ENCODE measurements at places on chromosomes 16 and 17. TPM values are rescaled to one million over a fixed set of nuclear protein-coding genes. Genes with fewer than 3 reads are reported as not detected.

FOXF1 gene
- not detected for total RNA-seq

ITGAX gene
- 0.78 TPM for total RNA-seq

PPP1R1B gene
- total RNA-seq = not detected

CACNG5 gene
- not detected for total RNA-seq

RNF222 gene
- total RNA-seq = not detected

NPIPB8 gene
- not detected for total RNA-seq

- no peak overlapping the region for H3K4me3 ChIP-seq
- H3K27ac ChIP-seq = no peak overlapping the region
- H3K36me3 ChIP-seq = no peaks in the 10 kb centered on the region
- DNase-seq = no peak
- peaks cover 14% of the 10 kb centered on the region for H3K4me1 ChIP-seq
Measured at GRCh38 chr17:82314012-82314726, 3.2 kb downstream of the CD7 start.

- no peaks in the 10 kb centered on the region for H3K27me3 ChIP-seq
- H3K4me3 ChIP-seq = no peak overlapping the region
- H3K27ac ChIP-seq = peak overlapping the region; percentile 42
- no peak for DNase-seq
- no peaks in the 10 kb centered on the region for H3K36me3 ChIP-seq
- H3K4me1 ChIP-seq = no peaks in the 10 kb centered on the region
Measured at GRCh38 chr16:72876981-72877373, 171.0 kb downstream of the ZFHX3 start.

DNA sequence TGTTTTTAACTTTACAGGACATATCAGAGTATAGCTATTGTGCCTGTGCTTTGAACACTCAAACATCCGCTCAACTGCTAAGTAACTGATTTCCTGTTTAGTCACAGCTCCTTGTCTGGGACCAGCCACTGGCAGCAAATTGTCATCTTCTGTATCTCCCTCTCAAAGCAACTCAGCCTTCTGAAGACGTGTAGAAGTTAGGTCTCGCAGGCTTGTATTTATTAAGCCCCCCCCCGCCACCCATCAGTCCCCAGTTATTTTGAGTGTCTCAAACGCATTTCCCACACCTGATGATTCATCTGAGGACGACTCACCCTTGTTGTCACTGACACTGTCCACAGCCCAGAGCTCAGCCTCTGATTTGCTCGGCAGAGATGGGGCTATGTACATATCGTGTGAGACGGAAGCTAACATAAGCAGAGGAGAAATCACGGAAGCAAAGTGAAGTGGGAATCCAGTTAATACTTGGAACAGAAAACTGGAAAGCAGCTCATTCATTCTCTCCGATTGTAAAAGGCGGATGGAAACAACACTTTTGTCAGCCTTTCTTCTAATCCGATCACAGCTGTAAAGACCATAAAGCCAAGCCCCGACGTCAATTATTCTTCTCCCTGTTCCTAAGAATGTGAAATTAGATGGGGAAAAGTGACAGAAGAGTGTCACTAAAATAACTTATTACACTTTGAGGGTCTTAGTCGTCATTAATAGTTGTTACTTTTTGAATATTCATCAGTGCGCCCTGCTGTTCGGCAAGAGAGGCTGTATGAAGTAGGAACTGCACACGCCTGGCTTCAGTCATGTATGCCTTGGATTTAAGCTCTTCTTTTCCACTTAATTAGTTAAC is 64.2 kb downstream of the PITPNC1 start:
- H3K4me3 ChIP-seq = peak overlapping the region; percentile 35
- peak overlapping the region; percentile 87 for H3K27ac ChIP-seq
- no peak for DNase-seq
- H3K27me3 ChIP-seq = no peaks in the 10 kb centered on the region

- H3K36me3 ChIP-seq = no peaks in the 10 kb centered on the region
- no peak overlapping the region for H3K27ac ChIP-seq
- no peaks in the 10 kb centered on the region for H3K4me1 ChIP-seq
- H3K4me3 ChIP-seq = no peak overlapping the region
Measured at GRCh38 chr17:38533866-38534497, 71.8 kb downstream of the SRCIN1 start.

GRCh38 chr17:22217135-22217534 is 524.8 kb downstream of the KCNJ18 start:
- no peaks in the 10 kb centered on the region for H3K36me3 ChIP-seq
- no peak overlapping the region for H3K27ac ChIP-seq
- no peaks in the 10 kb centered on the region for H3K4me1 ChIP-seq
- no peaks in the 10 kb centered on the region for H3K27me3 ChIP-seq
- no peak for DNase-seq

DNA sequence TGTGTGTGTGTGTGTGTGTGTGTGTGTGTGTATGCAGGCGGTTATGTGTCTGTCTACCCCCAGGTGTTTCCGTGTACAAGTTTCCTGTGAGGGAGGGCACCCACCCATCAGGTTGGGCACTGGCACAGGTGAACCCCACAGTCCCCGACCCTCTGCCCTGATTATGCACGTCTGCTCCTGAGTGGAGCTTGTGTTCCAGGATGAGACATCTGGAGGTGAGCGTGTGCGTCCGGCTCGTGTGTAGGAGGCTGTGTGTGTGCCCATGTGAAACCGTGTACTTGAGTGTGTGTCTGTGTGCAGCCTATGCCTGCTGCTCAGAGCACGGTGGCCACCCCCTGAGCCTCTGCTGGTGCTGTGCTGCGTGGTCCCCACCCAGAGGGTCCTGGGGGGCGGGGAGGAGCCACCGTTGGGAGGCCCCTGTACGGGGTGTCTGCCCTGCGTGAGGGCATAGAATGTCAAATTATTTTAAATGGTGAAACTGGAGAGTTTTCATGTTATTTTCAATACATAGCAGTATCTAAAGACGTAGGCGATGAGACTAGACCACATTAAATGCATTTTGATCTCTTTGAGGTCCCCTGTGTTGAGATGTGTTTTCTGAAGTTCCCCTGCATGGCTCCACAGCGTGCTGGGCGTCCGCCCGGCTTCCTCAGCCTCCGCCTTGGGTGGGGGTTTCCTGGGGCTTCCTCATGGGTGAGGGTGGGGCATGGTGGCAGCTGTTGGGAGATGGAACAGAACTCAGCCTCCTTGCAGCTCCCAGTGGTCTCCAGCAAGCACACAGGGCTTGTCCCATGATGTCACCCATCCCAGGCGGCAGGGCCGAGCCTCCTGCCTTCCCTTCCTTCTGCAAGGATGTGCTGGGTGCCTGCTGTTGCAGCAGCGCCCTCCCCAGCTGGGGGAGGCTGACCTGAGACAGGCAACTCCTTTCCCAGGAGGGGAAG is 43.4 kb downstream of the KCNJ12 start:
- no peaks in the 10 kb centered on the region for H3K4me1 ChIP-seq
- no peaks in the 10 kb centered on the region for H3K36me3 ChIP-seq
- no peak overlapping the region for H3K27ac ChIP-seq
- H3K27me3 ChIP-seq = no peaks in the 10 kb centered on the region

DNA sequence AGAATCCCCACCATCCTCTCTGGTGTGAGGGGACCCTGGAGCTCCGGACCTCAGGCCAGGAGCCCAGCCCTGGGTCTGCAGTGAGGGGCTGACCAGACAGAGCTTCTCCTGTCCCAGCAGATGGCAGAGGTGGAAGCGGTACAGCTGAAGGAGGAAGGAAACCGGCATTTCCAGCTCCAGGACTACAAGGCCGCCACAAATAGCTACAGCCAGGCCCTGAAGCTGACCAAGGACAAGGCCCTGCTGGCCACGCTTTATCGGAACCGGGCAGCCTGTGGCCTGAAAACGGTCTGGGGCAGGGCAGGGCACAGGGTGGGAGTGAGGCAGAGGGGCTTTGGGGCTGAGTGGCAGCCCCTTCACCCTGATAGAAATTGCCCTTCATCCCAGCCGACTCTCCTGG is 527 bp downstream of the UNC45B start:
- peaks cover 8% of the 10 kb centered on the region for H3K36me3 ChIP-seq
- H3K27me3 ChIP-seq = no peaks in the 10 kb centered on the region
- H3K4me1 ChIP-seq = peaks cover 10% of the 10 kb centered on the region
- H3K4me3 ChIP-seq = peak overlapping the region; percentile 47
- DNase-seq = no peak

DNA sequence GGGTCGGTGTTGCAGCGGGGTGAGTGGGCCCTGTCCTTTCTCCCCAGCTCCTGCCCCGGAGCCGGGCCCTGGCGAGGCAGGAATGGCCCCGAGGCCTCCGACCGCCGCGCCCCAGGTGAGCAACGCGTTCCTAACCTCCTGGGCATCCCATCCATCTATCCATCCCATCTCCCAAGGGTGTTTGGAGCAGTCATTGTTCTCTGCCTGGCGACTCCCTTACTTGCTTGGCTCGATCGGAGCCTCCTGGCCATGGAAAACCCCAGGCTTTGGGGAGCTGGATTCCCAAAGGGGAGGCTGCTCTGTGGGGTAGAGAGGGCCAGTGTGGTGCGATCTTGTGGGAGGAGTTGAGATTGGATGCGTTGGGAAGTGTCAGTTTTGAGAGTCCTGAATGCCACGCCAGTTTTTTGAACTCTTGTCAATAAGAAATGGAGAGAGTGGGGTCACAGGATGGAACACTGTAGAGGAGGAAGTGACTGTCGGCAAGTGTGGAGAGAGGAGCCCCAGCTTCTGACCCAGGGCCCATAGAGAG is 684 bp downstream of the ZFP90 start:
- H3K27me3 ChIP-seq = no peaks in the 10 kb centered on the region
- H3K27ac ChIP-seq = peak overlapping the region; percentile 84
- no peak for DNase-seq
- peak overlapping the region; percentile 68 for H3K4me3 ChIP-seq
